GM23338 (cell line): ENCODE measurements at places on chromosomes 4 and X. TPM values are rescaled to one million over a fixed set of nuclear protein-coding genes. Genes with fewer than 3 reads are reported as not detected.

DNA sequence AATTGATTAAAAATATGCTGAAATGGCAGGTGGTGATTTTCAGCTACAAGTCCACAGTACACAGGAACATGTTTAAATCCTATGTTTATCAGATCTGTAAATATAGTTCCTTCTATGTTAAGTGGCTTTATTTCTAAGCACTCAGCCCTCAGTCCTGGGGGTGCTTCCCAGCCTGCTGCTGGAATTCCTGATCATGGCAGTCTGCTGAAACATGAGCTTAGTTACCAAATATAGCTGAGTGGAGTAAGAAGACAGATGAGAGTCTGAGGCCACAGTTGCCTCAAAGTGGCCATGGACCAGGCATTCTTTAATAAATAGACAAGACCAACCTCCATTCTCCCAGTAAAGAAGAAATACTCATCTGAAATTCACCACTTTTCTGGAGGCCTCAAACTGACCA lies 17.1 kb upstream of the DDX60 start:
- no peak for DNase-seq

ABHD18 gene
- total RNA-seq = 14.4 and 18.6 TPM in 2 replicates

- no peak for DNase-seq
These were observed 111.2 kb downstream of the TTC29 start for GRCh38 chr4:146834263-146835034.

PAGE4 gene
- total RNA-seq = not detected in 2 replicates

DNA sequence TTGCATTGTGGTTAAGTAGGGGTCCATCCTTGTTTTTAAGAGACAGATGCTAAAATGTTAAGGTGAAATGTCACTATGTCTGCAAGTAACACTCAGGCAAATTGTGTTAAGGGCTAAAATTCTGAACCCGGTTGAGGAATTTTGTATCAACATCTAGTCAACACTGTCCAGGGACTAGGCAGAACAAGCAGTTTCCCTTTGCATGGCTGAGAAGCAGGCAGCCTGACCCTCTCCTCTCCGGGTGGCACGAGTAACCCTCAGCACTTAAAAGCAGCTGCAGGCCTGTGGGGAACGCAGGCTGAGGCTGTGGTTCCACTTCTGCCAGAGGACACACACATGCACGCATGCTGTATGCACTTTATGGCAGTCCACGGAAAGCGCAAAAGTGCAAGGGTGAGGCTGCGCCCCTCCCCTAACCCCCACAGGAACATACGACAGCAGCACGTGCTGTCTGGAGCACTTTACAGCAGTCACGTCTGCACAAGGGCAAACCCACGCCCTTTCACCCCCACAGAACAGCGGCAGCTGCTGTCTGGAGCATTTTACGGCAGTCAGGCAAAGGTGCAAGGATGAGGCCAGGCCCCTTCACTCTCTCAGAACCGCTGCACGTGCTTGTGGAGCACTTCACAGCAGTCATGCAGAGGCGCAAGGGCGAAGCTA lies 619 bp upstream of the MPC1L start:
- no peak for DNase-seq
